ENCODE measurements at places on chromosomes 12 and 14. TPM values are rescaled to one million over a fixed set of nuclear protein-coding genes. Genes with fewer than 3 reads are reported as not detected.

The WNT1 gene
- not detected for total RNA-seq

The SLCO1A2 gene
- not detected for total RNA-seq

The ANO4 gene
- not detected for total RNA-seq

The KRR1 gene
- total RNA-seq = 68.4 TPM

- no peak for DNase-seq
- no peak overlapping the region for H3K4me3 ChIP-seq
- H3K27me3 ChIP-seq = no peaks in the 10 kb centered on the region
- peaks cover 2% of the 10 kb centered on the region for H3K4me1 ChIP-seq
Measured at GRCh38 chr14:90424686-90425372, 28.0 kb downstream of the CALM1 start.

- no peaks in the 10 kb centered on the region for H3K4me1 ChIP-seq
- H3K27ac ChIP-seq = no peak overlapping the region
- no peak overlapping the region for H3K4me3 ChIP-seq
- no peaks in the 10 kb centered on the region for H3K36me3 ChIP-seq
- peaks cover 27% of the 10 kb centered on the region for H3K27me3 ChIP-seq
- DNase-seq = no peak
Measured at GRCh38 chr12:77189458-77189857, 124.1 kb upstream of the E2F7 start.

GRCh38 chr14:96126783-96127271, 77.8 kb upstream of the BDKRB2 start:
- H3K4me3 ChIP-seq = no peak overlapping the region
- DNase-seq = no peak
- no peaks in the 10 kb centered on the region for H3K36me3 ChIP-seq
- H3K27ac ChIP-seq = no peak overlapping the region
- peaks cover 16% of the 10 kb centered on the region for H3K27me3 ChIP-seq
- no peaks in the 10 kb centered on the region for H3K4me1 ChIP-seq

- H3K27ac ChIP-seq = no peak overlapping the region
- no peak for DNase-seq
- H3K36me3 ChIP-seq = no peaks in the 10 kb centered on the region
Measured at GRCh38 chr14:89813617-89814031, 140.9 kb downstream of the EFCAB11 start.

DNA sequence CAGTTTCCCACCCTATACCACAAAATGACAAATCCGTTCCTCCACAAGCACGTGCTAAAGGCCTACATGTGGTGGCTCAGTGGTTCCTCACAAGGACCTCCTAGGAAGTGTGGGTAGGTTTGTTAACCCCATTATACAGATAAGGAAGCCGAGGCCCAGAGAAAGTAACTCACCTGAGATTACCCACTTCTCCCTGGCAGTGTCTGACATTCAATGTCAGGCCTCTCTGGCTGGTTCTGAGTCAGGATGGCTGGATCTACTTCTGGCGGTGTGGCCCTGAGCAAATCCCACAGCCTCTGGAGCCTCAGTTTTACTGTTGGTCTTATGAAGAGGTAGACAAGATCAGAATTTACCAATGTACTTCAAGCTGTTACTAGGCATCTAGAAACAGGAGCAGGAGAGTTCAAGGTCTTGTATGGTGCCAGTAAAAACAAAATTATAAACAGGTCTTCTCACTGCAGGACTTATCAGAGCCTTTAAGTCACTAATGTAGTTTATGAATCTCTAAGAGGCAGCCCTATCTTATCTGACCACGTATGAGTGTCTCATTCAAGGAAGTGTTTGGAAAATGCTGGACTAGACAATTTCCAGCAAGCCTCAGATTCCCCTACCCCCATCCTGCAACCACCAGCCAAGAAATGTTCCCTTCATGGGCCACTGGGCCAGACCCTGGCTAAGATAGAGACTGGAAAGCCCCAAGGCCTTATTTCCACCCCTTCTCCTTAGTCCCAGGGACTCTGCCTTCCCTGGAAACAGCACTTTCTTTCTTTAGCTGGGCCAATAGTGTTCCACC, 4.2 kb downstream of the HSPB8 start:
- no peak for DNase-seq
- peaks cover 7% of the 10 kb centered on the region for H3K27me3 ChIP-seq
- H3K27ac ChIP-seq = no peak overlapping the region
- no peak overlapping the region for H3K4me3 ChIP-seq

DNA sequence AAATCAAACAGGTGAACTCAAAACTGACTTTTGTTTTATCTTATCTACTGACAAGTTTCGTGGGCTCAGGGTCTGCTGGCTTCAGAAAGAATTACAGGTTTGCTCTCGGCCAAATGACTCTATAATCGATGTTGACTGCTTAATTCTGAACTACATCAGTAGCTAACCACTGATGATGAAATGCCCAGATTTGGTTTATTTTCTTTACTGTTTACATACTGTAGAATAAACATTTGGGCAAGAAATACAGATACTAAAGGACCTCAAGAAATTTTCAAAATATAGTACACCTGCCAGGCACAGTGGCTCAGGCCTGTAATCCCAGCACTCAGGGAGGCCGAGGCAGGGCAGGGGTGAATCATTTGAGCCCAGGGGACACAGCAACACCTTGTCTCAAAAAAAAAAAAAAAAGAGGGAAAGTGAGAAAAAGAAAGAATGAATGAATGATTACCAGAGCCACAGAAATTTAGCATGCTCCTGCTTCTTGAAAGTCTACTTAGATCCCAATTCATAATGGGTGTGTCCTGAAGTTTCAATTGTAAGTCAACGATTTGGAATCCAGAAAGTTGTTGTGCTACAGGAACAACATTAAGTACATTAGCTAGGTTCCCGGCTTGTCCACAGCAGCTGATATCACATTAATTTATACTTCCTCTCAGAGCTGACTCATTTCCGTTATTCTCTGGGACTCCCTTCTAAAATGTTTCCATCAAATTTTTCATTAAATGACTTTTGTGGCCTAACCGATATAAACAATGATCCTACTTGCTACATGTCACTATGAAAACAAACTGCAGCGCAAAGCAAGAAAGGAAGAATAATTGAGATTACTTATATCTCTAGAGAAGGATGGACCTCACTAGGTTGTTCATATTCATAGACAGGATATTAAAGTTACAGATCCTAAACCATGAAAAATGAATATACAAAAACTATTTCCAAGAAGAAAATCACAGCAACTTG, 134.3 kb downstream of the MED13L start:
- H3K27ac ChIP-seq = peak overlapping the region; percentile 71
- H3K27me3 ChIP-seq = no peaks in the 10 kb centered on the region
- no peaks in the 10 kb centered on the region for H3K36me3 ChIP-seq
- peak overlapping the region; percentile 36 for H3K4me3 ChIP-seq
- peak; percentile 93 for DNase-seq

DNA sequence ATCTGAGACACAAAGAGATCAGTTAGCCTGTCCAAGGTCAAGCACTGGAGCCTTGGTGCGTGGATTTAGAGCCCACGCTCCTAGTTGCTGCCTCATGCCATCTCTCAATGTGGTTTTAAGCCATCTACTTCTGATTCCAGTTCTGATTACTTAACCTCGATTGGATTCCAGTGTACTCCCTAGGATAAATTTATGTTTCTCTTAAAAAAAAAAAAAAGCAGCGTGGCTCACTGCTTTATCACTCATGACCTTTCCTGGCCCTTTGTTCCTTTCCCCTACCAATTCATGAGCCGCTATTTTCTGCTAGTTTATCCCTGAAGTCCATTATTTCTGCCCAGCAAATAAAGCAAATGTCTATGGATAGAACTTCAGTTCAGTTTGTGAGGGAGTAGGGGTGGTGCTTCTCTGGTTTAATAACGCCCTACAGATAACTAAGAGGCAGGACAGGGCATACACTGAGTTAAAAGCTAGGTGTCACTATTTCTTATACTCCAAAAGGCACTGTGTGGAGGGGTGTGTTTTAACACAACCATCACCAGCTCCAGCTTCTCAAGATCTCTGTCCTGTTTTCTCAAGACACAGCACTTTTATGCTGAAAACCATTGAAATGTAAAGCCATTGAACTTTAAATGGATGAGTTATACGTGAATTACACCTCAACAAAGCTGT, 9.8 kb upstream of the PARP11 start:
- no peak overlapping the region for H3K27ac ChIP-seq
- no peak overlapping the region for H3K4me3 ChIP-seq
- DNase-seq = peak; percentile 9
- no peaks in the 10 kb centered on the region for H3K4me1 ChIP-seq

GRCh38 chr14:90782892-90783291, 33.3 kb downstream of the TTC7B start:
- H3K36me3 ChIP-seq = no peaks in the 10 kb centered on the region
- H3K27me3 ChIP-seq = no peaks in the 10 kb centered on the region
- no peak for DNase-seq
- H3K4me3 ChIP-seq = no peak overlapping the region
- H3K27ac ChIP-seq = no peak overlapping the region

GRCh38 chr14:53539489-53540126, 386.5 kb upstream of the DDHD1 start:
- peak; percentile 92 for DNase-seq
- peaks cover 26% of the 10 kb centered on the region for H3K4me1 ChIP-seq
- no peak overlapping the region for H3K4me3 ChIP-seq
- peak overlapping the region; percentile 3 for H3K27ac ChIP-seq
- H3K36me3 ChIP-seq = no peaks in the 10 kb centered on the region
- no peaks in the 10 kb centered on the region for H3K27me3 ChIP-seq

- H3K4me1 ChIP-seq = peaks cover 5% of the 10 kb centered on the region
- H3K27me3 ChIP-seq = no peaks in the 10 kb centered on the region
- H3K36me3 ChIP-seq = no peaks in the 10 kb centered on the region
Measured at GRCh38 chr14:53547593-53547992, 394.5 kb upstream of the DDHD1 start.

- no peaks in the 10 kb centered on the region for H3K4me1 ChIP-seq
- H3K27ac ChIP-seq = no peak overlapping the region
- H3K4me3 ChIP-seq = no peak overlapping the region
- H3K36me3 ChIP-seq = no peaks in the 10 kb centered on the region
- H3K27me3 ChIP-seq = no peaks in the 10 kb centered on the region
Measured at GRCh38 chr14:30214461-30215090, 286.9 kb upstream of the PRKD1 start.

DNA sequence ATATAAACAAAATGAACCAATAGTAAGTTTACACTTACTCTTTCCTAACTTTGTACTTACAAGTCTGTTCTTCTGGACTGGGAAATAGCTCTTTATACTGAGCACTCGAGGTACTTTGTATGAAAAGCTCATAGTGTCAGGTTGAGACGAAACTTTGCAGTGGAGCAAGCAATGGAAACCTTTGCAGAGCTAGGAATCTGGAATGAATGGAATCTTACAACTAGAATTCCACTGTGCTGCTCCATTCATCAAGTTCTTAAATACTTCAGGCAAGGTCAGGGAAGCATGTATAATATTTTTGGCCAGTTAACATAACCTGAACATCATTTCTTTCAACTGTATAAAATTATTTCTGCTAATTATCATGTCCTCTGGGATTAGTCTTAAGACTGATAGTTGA, 1327.5 kb upstream of the FLRT2 start:
- no peak for DNase-seq
- no peak overlapping the region for H3K27ac ChIP-seq
- no peaks in the 10 kb centered on the region for H3K4me1 ChIP-seq

DNA sequence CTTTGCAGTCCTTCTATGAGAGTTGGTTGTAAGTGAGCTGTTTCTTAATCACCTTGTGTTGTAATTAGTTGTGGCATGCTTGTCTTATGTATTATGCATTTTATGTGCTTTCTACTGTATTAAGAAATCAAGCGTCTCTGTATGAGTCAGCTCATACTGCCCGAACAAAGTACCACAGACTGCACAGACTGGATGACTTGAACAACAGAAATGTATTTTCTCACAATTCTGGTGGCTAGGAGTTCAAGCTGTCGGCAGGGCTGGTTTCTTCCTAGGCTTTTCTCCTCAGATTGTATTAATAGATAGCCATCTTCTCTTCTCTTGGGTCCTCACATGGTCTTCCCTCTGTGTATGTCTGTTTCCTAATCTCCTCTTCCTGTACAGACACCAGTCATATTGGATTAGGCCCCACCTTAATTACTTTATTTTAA, 77.7 kb downstream of the FLRT2 start:
- peak; percentile 69 for DNase-seq
- H3K4me1 ChIP-seq = no peaks in the 10 kb centered on the region
- no peak overlapping the region for H3K4me3 ChIP-seq
- no peaks in the 10 kb centered on the region for H3K36me3 ChIP-seq

GRCh38 chr12:125996443-125996842, 931.2 kb downstream of the AACS start:
- no peak for DNase-seq
- H3K36me3 ChIP-seq = no peaks in the 10 kb centered on the region
- H3K4me1 ChIP-seq = no peaks in the 10 kb centered on the region
- H3K4me3 ChIP-seq = no peak overlapping the region

GRCh38 chr14:100237735-100238418, 1.1 kb upstream of the YY1 start:
- peak overlapping the region; percentile 79 for H3K27ac ChIP-seq
- H3K27me3 ChIP-seq = no peaks in the 10 kb centered on the region
- peaks cover 16% of the 10 kb centered on the region for H3K4me1 ChIP-seq

Data from PC-3 (cell line).